ENCODE measurements at places on chromosomes 16 and 17.

DNA sequence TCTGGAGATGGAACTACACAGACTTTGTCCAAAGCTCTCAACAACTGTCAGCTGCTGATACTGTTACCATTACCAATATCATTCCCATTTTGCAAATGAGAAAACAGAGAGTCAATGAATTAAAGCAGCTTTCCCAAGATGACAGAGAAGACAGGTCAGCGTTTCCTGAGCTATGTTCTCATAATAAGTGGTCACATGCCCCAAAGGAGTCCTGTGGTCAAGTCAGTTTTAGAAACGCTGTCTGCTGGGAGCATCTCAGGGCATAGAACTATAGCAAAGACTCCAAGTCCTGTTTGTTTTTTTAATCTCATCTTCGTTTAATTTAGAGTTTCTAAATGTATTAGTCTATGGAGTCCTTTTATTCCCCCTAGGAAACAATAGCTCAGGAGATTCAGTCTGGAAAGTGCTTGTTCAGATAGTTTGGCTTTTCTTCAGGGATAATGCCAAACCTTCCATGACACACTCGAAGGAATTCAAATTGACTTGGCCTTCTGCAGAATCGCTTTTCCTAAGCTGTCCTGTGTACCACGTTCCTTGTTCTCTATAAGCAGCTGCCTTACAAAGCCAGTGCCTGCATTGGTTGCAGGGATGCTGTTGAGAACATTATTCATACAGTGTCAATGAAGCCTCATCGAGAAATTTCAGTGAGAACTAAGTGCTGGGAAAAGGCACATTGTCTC lies 12.1 kb downstream of the CCDC42 start:
- no peak for DNase-seq

DNA sequence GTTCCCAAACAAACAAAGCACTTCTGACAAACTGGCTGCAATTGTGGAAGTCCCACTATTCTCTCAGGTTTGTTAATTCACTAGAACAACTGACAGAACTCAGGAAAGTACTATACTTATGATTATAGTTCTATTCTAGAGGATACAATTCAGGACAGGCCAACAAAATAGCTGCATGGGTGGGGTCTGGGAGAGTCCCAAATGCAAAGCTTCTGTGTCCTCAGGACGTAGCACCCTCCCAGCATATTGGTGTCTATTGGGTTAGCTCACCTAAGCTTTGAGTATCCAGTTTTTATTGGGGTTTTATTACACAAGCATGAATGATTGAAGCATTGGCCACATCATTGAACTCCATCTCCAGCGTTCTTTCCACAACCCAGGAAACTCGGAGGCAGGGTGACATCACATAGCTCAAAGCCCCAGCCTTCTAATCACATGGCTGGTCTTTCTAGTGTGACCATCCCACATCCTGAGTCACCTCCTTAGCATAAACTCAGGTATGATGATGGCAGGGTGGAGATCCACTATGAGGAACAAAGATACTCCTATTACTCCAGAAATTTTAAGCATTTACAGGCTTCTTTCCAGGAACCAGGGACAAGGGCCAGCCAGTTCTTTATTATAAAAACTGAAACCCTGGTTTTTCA lies 43.9 kb upstream of the CCNF start:
- no peak for DNase-seq

GRCh38 chr17:72598695-72599094 lies 477.9 kb downstream of the SOX9 start:
- no peak for DNase-seq

GRCh38 chr17:78484271-78485246 lies 92.6 kb downstream of the DNAH17 start:
- no peak for DNase-seq

DNA sequence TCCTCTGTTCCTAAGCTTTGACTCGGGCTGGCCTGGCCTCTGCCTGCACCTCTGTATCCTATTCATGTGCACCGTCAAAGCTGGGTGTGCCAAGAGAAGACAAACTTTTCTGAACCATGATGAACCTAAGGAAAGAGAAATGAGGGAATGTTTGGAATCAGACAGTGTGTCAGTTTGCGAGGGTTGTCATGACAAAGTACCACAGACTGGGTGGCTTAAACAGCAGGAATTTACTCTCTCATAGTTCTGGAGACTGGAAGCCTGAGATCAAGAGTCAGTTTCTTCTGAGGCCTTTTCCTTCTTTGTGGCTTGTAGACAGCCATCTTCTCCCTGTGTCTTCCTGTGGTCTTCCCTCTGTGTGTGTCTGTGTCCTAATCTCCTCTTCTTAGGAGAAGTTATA lies 129.0 kb downstream of the KATNIP start:
- DNase-seq, result no peak
